ENCODE measurements at places on chromosomes 1 and 21.

DNA sequence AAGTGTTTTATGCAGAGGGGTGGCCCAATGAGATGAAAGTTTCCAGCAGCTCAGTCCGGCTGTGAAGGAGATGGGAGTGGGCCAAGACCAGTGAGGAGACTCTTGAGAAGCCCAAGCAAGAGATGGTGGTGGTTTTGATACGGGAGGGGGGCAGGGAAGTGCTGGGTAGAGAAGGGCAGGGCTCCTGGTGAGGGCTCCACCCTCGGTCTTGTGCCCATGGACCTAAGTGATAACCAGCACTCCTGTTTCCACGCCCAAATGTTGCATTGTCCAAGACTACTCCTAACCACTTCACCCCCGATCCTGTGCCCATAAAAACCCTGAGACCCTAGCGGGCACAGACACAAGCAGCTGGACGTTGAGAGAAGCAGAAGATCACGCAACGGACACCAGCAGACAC is 140.9 kb downstream of the MIS18A start:
- no peak for DNase-seq

- DNase-seq = no peak
Measured at GRCh38 chr1:162704673-162705424, 72.6 kb downstream of the DDR2 start.

- DNase-seq = no peak
Measured at GRCh38 chr1:202241376-202242079, 47.9 kb downstream of the LGR6 start.

GRCh38 chr1:903305-903704 is 20.4 kb upstream of the SAMD11 start:
- no peak for DNase-seq

- DNase-seq = no peak
Measured at GRCh38 chr1:198113342-198113750, 43.5 kb upstream of the NEK7 start.

- DNase-seq = no peak
Measured at GRCh38 chr1:119633575-119633974, 14.5 kb downstream of the ZNF697 start.

DNA sequence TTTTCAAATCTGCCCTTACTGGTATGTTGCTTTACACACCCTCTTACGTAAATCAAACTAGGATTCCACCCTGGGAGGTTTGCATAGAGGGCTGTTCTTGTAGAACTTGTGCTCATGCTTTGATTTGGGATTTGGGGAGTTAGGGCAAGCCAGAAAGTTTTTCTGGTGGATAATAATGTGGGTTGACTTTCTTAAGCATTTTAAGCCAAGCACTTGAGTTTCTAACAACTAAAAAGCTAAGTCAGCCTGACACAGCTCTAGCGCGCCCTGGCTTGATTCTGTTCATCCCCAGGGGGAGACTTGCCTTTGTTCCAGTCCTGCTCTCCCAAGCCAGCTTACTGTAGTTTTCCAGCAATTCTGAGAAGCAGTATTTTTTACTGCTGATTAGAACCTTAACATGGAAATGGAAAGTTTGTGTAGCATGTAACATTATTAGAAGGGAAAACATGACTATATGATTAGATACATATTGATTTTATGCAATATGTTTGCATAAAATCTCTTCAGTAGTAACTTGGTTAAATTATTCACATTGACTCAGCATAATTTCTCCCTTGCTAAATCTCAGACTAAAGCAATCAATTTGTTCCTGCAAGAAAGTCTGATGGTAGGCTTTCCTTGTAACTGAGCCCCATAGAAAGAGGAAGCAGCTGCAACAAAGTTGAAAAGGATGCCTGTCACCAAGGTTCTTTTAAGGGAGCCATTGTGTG is 11.0 kb upstream of the PGD start:
- no peak for DNase-seq

DNA sequence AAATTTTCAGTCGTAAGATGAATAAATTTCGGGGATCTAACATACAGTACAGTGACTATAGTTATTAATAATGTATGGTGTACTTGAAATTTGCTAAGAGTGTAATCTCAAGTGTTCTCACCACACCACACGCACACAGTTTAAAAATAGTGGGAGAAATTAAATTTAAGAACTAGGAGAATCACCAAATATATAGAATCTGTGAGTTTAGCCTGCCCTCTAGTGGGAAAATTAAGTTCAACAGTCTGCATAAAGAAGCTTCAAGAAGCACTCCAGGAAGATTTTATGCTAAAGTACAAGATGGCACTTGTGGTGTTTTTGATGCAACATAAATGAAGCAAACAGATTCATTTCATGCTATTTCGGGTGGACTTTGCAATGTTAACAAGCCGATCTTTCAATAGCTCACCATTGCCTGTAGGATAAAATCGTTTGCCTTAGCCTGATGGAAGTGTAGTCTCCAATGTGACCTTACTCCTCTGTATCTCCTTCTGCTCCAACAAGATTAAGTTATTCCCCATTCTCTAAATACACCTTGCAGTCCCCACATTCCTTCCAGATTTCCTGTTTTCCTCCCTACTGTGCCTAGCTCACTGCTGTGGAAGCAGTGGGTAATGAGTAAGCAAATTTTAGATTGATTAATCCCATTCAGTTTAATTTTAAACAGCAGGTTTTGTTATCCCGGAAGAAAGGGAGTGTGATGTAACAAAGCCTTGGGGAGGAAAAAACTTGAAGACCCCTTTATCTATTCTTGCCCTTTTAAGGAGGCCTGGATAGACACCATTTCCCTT is 8.7 kb upstream of the PIK3C2B start:
- no peak for DNase-seq

DNA sequence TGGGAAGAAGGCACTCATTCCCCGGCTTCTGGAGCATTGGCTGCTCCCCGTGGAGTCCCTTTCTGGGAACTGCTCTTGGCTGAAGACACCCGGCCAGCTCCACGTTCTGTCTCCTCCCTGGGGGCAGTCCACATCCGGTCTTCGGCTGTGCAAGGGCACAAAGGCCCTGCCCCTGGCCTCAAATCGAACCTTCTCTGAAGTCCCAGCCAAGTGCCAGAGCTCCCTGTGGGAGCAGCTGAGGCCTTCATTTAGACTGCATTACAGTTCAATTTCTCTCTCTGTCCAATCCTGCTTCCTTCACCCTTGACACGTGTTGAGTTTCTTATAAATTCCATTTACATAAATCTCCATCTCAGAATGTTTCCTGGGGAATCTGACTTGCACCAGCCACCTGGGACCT is 132.9 kb upstream of the POU3F1 start:
- no peak for DNase-seq

DNA sequence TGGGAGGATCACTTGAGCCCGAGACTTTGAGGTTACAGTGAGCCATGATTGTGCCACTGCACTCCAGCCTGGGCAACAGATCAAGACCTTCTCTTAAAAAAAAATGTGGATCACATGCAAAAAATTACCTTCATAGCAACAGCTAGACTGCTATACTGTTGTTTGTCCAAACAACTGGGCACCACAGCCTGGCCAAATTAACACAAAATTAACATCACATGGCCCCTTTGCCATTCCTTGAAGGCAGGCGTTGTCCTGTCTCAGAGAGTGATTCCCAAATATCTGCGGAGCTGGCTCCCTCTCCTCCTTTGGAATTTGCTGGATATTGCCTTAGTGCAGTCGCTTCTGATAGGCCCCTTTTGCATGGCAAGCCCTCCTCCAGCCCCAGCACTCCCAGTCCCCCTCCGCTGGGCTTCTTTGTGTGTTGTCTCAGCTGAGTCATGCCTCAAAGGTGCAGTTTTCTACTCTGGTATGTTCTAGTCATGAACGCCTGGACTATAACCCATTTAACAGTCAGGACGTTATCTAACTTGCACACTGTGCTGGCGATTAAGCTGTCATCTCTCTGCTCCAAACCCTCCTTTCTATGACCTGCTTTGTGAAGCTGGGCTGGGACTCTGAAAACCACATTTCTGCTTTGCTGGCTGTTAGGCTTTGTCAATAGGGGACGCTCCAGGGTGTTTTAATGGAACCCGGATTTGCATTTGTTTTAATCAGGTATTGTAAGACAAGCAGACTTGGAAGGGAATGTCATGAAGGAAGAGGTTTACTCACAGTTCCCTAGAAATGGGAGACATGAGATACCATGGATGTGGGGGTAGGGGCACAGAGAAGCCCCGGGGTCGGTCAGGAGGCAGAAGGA is 20.1 kb upstream of the HPCAL4 start:
- DNase-seq = no peak

- no peak for DNase-seq
Measured at GRCh38 chr21:35156293-35157278, 107.5 kb upstream of the RUNX1 start.

GRCh38 chr1:26857473-26858060 is 5.4 kb upstream of the SFN start:
- DNase-seq = no peak

DNA sequence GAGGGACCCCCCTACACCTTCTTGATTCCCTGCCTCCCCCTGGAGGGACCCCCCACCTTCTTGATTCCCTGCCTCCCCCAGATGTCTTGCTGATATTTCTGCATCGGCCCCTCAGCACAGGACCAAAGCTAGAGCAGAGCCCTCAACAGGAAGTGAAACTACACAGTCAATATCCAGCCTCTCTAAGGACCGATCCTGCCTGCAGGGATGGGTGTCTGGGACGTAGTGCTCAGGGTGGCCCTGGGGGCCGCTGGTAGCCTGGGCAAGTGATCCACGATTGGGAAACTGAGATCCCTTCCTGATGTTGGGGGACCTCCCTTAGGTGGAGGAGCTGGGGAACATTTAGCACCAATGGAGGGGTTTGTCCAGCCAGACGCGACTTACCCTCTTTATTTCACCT is 3.9 kb upstream of the LEFTY2 start:
- DNase-seq = no peak

GRCh38 chr1:32681509-32681908 is 21.1 kb downstream of the SYNC start:
- no peak for DNase-seq

- DNase-seq = no peak
Measured at GRCh38 chr1:30318413-30318812, 405.0 kb downstream of the MATN1 start.

DNA sequence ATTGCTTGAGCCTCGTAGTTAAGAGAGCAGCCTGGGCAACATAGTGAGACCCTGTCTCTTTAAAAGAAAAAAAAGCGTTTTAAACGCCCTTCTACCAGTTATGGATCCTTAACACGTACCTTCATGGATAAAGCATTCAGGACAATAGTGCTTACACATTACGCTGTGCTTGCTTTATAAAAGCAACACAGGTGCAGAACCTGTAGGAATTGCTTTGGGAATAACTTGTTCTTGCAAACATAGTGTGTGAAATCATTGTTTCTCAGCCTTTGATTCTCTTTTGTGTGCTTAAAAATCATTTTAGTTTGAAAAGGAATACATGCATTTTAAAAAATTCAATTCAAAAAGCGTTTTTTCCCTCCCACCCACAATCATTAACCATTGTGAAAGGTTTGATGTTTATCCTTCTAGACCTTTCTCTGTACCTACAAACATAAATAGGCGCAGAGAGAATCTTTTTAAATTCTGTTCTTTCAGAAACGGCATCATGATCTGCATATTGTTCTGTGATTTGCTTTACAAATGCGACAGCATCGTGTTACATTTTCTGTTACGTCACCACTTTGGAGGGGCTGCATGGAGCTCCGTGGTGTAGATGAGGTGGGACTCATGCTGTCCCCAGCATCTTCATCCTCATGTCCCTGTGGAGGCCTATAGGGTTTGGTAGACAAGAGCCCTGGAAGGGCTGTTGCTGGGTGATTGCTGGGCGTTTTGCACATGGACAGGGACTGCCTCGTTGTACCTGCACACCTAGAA is 54.6 kb downstream of the SPSB1 start:
- no peak for DNase-seq

- no peak for DNase-seq
Measured at GRCh38 chr1:224939844-224940425, 10.5 kb downstream of the DNAH14 start.

GRCh38 chr1:26529405-26529654 is 231 bp upstream of the RPS6KA1 start:
- no peak for DNase-seq

- DNase-seq = no peak
Measured at GRCh38 chr1:244241438-244241837, 190.4 kb downstream of the ZBTB18 start.

DNA sequence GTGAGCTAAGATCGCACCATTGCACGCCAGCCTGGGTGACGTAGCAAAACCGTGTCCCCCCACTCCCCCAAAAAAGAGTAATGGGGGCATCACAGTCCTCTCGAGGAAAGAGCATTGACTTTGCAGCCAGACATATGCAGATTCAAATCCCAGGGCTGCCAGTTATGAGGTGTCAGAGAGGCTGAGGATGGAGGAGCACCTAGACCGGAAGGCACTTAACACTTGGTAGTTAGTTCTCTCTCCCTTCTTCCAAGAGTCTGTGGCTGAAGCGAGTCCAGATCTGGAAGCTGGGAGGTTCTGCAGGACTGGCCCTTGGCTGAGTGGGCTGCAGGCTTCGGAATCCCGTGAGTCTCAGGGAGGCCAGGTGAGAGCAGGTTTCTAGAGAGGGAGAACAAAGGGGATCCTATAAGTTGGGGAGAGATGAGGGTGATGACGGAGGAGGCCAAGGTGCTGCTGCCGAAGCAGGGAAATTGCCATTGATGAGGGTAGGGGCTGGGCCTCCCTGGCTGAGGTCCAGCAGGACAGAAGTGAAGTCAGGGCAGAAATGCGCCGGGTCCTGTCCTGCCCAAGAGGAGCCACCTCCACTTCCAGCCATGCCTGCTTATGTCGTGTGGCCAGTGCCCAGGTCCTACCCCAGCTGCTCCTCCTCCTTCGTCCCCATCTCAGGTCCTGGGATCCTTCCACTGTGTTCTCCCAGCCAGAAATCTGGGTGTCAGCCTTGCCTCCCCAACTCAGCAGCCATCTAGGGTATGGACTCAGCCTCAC is 13.3 kb upstream of the SPOCD1 start:
- no peak for DNase-seq

- peak; percentile 80 for DNase-seq
Measured at GRCh38 chr1:155206891-155207805, 549 bp downstream of the THBS3 start.

DNA sequence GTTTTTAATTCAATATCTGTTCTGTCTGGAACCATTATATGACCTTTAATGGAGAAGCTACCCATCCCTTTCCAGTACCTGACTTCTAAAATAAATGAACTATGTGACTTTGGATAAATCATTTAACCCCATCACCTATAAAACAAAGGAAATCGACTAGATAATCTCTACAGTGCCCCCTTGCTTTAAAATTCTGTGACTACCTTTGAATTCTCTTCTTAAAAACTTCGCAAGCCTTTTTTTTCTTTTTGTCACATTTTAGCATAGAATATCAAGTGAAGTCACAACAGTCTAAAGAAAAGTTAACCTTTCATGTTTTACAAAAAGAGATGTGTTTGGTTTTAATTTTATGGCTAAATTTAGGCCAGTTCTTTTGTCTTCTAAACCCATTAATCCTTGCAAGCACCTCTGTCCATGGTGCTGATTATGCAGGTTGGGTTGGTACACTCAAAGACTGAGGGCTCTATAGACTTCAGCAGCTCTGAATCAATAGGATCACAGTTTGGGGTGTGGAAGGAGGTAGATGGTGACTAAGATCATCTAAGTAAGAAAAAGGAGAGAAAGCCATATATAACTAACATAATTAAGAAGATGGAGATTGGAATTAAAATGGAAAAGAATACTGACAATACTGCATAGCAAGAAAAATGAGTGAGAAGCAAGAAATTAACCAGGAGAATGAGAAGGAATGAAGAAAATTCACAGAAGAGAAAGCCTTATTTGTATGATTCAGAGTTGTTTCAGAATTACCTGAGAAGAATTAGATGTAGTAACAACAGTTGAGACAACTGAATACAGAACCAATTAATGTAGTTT is 59.2 kb downstream of the TBX15 start:
- DNase-seq = no peak

GRCh38 chr1:24849672-24850295 is 80.3 kb downstream of the RUNX3 start:
- no peak for DNase-seq

All from activated CD4-positive, alpha-beta T cell treated with anti-CD3 and anti-CD28 coated beads for 1 hour (primary cell).